ENCODE measurements at places on chromosomes 7 and 10.

- DNase-seq: no peak
Measured at GRCh38 chr10:99656199-99657064, 2.9 kb upstream of the ENTPD7 start.

- DNase-seq: no peak
Measured at GRCh38 chr10:43419997-43420368, 11.0 kb upstream of the HNRNPF start.

DNA sequence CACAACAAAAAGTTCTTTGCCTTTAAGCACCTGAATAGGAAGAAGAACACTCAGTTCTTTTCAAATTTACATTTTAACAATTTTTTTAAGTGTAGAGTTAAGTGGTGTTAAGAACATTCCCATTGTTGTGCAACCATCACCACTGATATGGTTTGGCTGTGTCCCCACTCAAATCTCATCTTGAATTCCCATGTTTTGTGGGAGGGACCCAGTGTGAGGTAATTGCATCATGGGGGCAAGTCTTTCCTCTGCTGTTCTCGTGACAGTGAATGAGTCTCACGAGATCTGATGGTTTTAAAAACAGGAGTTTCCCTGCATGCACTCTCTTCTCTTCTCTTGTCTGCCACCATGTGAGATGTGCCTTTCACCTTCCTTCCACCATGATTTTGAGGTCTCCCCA lies 155.7 kb downstream of the PLXNA4 start:
- DNase-seq: no peak

DNA sequence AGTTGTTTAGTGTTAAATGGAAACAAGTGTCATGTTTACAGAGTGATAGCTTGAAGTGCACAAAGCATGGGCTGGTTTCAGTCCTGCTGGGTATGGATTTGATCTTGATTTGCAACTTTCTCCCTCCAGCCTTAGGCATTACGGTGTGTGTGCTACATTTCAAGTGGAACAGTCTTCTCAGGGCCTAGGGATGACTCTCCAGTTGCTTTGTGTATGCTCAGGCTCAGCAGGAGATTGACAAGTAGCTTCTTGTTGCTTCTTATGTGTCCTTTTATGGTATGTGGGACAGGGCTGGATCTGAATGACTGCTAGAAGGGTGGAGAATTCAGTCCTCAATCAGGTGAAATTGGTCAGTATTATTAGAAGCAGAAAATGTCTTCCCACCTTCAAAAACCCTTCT lies 51.3 kb upstream of the PLEKHA1 start:
- DNase-seq: no peak

DNA sequence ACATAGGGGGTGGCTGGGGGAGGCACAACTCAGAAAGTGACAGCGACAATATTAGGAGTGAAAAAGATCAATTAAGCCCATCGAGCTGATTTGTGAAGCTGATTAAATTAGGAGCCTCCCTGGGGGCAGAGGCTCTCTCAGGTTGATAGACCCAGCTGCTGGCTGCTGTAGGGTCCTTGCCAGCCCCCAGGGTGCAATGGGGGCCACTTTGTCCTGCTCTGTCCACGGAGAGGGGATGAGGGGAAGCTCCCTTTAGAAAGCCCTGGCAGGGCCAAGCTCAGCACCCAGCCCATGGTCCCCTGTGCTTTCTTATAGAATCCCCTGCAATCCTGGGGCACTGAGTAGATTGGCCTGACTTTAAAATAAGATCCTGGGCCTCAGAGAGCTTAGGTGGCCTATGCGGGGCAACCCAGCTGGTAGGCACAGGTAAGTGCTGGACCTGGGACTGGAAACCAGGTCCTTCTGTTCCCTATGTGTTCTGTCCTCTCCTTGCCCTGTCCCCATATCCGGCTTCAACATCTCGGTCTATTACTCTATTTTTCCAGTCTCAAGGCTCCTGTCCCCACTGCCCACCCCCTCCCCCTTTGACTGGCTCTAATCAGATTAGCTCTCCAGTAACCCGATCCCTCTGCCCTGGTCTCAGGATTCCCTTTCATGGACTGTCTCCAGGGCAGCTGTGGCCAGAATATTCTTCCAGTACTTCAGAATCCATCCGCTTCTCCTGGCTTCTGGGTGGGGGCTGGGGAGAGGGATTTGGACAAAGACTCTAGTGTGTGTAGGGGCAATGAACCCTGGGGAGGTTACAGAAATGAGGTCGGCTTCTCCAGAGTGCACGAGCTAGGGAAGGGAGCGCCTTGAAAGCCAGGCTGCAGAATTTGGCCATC lies 259.6 kb downstream of the RPS24 start:
- peak; percentile 29 for DNase-seq

- DNase-seq: no peak
Measured at GRCh38 chr10:52491246-52491995, 177.3 kb downstream of the DKK1 start.

DNA sequence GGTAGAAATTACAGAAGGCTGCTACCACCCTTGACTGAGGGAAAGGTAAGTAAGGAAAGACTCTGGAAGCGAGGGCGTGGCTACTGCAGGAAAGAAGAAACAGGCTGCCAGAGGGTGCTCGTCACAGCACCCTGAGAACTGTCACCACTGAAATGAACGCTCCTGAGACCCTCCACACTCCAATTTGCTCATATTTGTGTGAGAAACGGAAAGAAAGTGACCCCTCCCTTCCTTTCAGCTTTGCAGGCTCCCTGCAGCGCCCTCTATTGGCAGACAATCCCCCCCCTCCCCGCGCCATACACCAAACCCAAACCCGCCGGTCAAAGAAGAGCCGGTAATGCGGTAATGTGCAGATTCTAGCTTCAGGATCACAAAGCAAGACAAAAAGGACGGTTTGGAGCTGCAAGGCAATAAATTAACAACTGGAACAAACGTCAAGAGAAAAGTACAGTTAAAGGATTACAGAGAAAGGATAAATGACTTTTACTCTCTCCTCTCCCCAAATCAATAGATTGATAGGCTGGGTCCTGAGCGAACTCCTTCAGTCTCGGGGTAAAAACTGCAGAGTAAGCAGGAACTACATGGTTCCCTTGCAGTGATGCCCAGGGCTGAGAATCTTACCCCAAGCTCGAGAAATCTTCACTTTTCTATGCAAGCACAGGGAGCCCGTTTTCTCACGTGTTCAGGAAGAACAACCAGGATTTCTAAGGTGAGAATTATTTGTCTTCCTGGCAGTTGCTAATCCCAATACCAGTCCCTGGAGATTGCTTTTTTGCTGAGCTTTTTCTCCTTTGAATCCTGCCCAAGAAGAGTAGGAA lies 47.6 kb downstream of the STEAP1B start:
- peak; percentile 29 for DNase-seq

DNA sequence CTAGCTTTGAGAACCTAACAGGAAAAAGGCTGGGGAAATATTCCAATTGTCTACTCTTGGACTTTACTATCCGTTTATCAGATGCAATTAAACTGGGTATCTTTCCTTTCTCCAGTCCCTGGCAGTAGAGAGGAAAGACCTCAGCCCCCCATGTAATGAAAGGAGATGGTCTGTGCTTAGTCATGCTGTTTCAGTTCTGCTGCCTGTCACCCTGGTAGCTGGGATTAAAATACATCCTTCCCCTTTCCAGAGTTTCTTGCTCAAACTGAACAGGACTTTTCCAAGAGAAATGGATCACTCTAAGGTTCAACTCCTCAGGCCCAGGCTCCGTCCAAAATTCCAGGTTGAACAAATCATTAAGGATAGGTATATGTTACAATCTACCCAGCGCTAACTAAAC lies 202.9 kb downstream of the PTEN start:
- DNase-seq: no peak

- DNase-seq: no peak
Measured at GRCh38 chr7:128402356-128402755, 7.4 kb downstream of the IMPDH1 start.

DNA sequence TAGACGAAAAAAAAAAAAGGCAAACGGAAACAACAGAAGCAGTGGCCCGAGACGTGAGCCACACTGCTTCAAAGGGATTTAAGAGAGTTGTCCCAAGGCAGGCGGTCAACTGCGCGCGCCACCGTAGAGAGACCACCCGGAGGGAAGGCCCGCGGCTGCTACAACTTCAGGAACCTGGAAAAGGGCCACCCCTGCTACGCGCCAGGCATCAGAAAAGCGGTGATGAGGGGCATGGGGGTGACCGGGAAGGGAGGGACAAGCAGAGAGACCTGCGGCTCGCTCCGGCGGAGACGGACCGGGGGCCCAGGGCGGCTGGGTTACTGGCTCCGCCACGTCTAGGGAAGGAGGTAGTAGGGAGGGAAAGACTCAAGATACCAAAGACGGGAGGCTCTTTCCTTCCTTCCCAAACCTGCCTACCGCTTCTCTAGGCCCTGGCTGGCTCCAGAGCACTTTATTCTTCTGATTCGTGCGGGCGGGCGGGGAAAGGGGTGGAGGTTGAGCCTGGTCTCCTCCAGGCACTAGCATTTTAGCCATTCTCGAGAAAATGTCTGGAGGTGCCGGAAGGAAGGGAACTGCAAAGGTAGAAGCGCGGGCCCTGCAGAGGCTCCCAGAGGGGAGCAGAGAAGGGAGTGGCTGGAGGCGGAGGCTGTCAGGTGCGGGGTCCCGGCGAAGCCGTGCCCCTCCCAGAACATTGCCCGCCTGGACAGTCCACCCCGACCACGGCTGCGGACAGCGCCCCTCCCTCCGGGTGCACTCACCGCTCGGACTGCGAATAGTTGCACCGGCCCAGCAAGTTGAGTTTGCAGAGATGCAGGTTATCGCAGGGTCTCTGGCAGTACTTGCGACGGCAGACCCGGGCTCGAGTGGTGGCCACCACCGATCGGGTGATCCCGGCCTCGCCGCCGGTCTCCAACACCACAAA lies 993 bp downstream of the ZC3HAV1 start:
- peak; percentile 54 for DNase-seq

DNA sequence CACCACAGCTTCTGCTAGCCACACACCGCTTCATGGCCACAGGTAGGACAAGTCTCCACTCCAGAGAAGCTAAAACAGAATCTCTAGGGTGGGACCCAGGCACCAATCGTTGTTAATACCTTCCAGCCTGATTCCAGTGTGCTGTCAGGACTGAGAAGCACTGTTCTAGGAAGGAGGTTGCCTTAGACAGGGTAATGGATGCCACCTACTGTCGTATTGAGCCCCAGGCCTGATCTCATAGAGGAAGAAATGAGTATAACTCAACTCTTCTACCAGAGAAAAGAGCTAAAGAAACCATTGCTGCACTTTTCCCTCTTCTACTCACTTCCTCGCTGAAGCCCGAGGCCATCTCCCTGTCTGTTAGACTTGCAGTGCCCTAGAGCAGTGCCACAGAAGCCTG lies 31.8 kb downstream of the CNNM1 start:
- no peak for DNase-seq
